ENCODE measurements at places on chromosomes 7 and 10.

DNA sequence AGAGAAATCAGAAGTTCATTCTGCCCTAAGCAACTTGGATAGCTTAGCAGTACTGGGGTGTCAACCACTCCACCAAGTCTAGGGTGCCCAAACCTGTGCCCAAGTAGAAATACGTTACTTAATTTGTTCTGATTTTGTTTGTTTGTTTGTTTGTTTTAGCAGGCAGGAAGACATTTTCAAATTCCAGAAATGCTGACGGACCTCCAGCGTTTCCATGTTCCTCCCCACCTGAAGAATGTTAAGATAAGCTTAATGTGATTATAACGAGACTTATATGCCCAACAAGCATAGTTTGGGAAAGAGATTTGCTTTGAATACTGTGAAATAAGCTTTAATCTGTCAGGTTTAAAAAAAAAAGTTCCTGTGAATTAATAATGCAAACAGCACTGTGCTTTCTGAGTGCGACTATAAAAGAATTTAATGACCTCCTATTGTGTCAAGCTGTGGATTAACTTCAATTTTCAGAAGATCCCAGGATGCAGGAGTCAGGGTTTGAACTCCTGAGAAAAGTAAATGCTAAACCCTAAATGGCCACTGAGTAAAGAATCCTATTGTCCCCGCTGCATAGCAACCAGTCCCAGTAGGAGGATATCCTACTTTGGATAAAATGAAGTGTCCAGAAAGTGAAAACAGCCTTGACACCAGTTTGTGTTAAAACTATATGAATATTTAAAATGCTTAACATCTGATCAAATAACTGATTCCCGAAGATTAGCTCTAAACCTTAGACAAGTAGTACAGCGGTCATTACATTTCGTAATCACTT is 56.5 kb downstream of the LYZL1 start:
- no peak for DNase-seq

- DNase-seq = peak; percentile 38
Measured at GRCh38 chr7:45001138-45001694, 1.2 kb downstream of the CCM2 start.

DNA sequence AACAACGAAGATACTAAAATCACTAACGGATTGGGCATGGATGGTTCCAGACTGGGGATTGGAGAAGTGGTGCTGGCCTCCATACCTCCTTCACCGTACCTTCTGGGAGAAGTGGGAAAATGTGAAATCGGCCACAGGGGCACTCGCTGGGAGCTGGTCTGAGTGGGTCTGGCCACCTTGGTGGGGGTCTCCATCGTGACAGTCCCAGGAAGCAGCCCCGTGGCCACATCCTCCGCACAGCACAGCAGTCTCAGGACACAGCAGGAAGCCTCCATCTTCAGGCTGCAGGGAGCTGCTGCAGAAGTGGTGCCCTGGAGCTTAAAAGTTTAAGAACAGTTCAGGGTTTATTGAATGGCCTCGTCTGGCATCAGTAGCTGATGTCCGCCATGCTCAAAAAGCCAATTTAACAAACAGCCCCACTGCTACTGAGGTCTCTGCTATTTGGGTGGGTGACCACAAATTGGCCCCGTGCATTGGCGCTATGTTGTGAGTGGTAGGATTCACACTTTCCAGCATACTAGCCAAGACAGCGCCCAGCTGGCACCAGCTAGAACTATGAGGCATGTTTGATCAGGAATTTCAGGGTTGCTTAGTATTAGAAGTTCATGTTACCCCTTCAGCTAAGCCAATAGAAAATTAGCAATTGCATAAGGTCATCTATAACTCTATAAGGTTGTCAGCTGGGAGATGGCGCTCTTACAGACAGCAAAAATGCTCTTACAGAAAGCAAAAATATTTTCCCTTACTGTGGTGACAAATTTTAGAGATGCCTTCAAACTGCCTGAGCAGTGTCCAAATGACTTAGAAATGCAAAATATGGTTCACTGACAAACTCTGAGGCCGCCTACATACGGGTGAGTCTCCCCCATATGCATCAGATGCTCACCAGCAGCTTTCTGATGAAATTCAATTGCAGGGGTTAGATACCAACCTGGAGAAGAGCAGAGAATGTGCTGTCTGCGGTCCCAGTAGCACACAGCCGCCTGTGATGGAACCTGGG is 17.0 kb downstream of the PKD1L1 start:
- DNase-seq = no peak

- no peak for DNase-seq
Measured at GRCh38 chr10:96360331-96360730, 1.5 kb upstream of the OPALIN start.

DNA sequence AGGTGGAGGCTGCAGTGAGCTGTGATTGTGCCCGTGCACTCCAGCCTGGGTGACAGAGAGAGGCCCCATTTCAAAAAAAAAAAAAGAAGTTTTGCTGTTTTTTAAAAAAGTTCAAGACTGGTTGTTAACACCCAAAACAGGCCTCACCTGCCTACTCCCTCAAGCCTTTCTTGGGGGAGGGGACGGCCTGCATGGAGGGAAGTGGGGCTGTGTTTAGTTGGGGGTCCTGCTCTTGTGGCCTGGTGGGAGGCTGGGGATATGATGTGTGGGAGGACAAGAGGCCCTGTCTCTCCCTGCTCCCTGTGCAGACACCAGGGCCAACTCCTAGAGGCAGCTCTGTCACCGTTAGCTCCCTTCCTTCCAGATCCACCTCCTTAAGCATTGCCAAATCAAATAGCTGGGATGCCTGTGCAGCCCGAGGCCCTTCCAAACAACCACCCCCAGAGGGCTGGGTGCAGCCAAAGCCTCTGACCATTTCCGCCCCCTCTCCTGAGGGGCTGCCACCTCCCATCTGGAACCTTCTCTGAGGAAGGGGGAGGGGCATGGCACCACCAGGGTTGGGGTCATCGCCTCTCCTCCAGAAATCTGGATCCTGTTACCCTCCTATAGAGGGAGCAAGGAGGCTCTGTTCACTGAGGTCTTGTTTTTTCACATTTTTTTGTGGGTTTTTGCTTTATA is 32.9 kb upstream of the ANKRD2 start:
- DNase-seq = no peak

DNA sequence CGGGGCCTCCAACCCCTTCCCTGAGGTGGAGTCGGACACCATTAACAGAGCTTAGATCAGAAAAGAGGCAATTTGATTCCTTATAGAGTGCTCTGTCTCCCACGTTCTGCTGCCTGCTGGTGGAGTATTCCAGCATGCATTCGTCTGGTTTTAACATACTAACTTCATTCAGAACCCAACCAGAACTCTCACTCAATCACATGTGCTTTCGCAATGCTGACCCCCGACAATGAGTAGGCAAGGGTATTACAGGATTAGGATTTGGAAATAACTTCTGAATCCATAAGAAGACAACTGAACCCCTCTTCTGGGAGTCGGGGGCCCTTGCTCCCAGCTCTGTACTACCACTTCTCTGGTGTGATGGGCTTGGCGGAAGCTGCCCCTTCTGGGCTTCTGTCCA is 55.7 kb upstream of the HABP2 start:
- DNase-seq = no peak

DNA sequence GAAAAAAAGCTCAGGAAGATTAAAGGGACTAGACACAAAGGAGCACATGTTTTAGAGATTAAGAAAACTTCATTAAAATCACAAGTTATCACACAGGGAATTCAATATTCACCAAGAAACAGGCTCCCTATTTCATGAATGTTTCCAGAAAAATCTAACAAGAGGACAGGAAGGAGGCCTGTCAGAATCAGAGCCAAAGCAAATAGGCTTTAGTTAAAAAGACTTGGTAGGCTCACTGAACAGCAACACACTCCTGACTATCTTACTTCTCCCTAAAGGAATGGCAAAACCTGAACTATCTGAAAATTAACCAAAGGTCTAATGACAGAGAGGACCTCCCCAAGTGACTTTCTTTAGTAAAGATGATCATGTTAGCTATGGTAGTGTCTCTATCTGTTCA is 188.3 kb upstream of the MEOX2 start:
- no peak for DNase-seq

DNA sequence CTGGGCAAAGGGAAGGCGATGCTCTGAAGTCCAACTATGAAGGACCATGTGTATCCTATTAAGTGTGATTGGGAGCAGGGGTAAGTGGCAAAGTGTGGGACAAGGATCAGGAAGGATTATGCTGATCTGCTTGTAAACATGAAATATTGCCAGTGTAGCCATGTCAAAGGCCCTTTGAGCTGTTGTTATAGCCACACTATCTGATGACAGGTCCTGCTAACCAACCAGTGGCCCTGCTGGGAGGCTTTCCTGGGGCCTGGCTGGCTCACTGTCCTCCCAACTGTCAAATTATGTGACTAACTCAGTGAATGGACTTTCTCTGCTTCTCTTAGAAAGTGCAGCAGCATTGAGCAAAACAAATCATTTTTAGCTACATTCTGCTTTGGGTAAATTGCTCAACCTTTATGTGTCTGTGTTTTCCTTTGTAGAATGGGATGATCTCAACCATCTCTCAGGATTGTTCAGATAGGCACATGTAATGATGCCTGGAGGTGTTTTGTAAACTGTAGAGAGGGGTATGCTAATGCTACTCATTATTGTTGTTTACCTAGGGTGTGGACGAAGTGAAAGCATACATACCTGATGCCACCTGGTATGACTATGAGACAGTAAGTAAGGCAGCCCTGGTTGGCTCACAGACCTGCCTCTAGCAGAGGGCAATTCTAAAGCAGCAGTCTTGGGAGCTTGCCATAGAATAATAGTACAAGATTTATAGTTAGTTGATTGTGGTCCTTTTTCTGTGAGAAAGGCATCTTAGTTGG is 47.4 kb downstream of the MGAM2 start:
- DNase-seq = no peak

GRCh38 chr7:49264530-49264929 is 340.2 kb downstream of the CDC14C start:
- no peak for DNase-seq

DNA sequence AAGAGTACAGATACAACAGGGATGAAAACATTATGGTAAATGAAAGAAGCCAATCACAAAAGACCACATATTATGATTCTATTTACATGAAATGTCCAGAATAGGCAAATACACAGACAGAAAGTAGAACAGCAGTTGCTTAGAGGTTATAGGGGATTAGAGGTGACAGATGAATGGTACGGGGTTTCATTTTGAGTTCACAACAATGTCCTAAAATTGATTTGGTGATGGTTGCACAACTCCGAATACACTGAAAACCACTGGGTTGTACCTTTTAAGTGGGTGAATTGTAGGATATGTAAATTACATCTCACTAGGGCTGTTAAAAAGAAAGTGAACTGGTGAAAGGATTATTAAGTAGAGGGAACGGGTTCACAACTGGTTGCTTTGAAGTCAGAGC is 76.3 kb upstream of the MRLN start:
- DNase-seq = no peak

DNA sequence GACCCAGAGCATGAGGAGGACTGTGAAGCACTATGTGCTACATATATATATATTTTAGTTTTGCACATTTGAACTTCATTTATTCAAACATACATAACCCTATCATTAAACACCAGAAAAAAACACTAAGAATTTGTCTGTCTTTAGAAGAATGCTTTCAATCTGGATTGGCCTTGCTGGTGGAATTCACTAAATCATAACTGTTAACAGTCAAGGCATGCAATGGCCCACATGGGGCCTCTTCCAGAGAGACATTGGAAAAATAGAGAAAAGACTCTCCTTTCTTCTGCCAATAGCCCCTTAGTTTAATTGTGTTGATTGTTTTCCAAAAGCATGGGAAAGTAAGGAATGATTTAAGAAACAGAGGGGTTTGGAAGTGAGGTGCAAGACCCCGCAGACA is 77.9 kb downstream of the MRPL32 start:
- no peak for DNase-seq

- DNase-seq = no peak
Measured at GRCh38 chr7:76278540-76278939, 23.9 kb upstream of the HSPB1 start.

DNA sequence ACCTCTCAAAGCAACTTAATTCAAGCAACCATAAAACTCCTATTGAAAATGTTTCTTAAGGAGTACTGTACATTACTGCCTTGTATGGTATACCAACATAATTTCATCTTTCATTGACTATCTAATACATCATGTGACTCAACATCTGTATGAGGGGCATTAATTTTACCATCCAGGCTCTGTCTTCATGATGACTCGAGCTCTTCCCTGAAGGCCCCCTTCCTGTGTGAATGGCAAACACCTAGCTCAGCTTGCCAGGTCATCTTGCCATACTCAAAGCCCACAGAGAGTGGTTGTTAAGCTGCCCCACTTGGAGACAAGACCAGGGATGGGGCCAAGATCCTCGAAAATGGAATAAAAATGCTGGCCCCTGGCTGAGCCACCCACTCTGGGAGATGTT is 82.4 kb downstream of the SGMS1 start:
- DNase-seq = no peak

- DNase-seq = no peak
Measured at GRCh38 chr7:150967349-150967748, 10.8 kb downstream of the KCNH2 start.

GRCh38 chr7:7913504-7913903 is 55.1 kb upstream of the GLCCI1 start:
- no peak for DNase-seq

GRCh38 chr10:110409926-110410325 is 87.8 kb upstream of the DUSP5 start:
- DNase-seq = no peak

DNA sequence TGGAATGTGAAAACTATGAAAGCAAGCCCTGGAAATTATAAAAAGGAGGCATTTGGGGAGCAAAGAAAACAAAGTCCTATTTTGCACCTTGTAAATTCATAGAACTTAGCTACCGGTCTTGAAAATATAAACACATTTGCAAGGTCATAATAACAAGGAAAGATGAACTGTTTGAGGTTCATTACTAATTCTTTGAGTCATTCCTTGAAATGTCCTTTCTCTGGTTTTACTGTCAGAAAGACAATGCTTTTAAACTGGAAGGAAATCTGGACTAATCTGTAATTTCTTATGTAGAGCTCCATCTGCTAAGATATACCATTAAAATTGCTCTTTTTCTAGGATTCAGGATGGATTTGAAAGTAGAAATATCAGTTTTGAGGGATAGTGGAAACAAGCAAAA is 1.4 kb downstream of the ERLIN1 start:
- DNase-seq = no peak

DNA sequence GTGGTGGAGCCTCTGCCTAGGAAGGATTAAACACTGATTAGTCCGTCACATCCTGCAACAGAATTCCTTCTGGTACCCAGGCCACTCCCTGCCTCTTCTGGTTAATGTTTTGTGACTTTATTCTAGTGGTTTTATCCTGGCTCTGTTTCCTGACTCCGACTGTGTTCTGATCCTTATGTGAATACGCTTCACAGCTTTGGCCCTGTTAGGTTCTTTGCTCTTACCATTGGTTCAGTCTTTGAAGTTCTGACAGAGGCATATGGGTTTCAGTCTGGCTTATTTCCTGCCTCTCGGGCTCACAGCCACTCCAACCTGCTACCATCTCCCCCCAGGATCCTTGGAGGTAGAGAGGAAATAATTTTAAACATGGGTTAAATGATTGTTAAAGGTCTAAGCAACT is 23.2 kb upstream of the FGL2 start:
- DNase-seq = no peak

GRCh38 chr10:48759113-48759901 is 74.6 kb downstream of the WDFY4 start:
- no peak for DNase-seq

GRCh38 chr7:142584765-142585164 is 164.5 kb upstream of the PRSS1 start:
- no peak for DNase-seq

- no peak for DNase-seq
Measured at GRCh38 chr10:80900661-80901060, 363.0 kb downstream of the SH2D4B start.
